Neural crest cell (in vitro differentiated cells): ENCODE measurements at places on chromosomes 4 and X.

- no peak for DNase-seq
Observed at GRCh38 chr4:88531549-88531948, 8.0 kb upstream of the PYURF start.

GRCh38 chrX:139890991-139891700 is 41.7 kb downstream of the ATP11C start:
- DNase-seq = no peak

DNA sequence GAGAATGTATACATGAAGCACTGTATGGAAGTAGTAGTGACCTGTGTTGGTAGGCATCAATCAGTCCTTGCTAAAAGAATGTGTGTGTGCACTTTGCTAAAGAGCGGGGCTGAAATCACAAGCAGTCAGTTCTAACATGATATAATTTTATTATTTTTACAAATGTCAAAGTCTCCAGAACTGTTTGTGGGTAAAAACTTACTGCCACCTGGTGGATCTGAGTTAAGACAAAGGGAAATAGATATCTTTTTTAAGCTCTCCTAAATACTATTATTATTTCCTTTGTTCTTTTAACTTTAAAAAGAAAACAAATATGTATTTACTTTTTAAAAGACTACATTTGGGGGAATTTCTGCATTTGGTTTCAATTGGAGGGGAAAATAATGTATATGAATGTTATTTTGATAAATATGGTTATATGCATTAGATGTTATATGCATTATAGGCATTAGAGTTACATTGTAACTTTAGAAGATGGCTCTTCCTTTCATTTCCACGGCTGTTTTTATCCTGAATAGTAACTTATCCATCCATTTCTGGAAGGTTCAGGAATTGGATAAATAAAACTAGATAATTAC is 7.8 kb upstream of the CLOCK start:
- DNase-seq = no peak

DNA sequence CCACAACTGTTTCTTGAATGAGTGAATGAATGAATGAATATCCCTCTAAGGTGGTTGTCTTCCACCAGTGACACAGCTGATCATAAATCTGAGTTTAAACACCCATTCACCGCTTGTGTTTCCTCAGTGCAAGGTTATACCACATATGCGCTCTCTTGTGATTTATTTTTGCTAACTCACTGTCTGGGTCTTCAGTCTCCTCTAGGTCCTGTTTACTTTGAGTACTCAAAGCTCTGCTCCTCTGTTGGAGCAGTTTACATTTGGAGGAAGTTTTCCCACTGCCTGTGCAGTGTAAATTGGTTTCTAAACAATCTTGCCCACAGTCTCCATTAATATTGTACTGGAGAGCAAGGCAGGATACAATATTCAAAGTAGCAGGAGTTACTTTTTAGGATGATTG is 212.6 kb upstream of the JADE1 start:
- no peak for DNase-seq

GRCh38 chr4:102037566-102037965 is 247.0 kb downstream of the BANK1 start:
- no peak for DNase-seq

DNA sequence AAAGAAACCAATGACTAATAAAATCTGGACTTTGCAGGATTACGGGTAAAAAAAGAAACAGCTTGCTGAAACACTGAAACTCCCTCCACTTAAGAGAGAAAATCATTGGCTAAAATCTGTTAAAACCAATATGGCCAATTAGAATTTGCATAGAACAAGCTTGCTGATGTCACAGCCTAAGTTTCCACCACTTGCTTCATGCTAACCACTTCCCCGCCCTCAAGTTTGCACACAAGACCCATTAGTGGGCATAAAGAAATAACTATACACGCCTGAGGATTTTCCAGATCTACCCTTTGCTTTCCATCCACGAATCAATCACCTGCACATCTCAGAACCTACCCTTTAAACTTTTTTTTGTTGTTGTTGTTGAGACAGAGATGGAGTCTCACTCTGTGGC is 42.7 kb upstream of the PHEX start:
- DNase-seq = no peak

DNA sequence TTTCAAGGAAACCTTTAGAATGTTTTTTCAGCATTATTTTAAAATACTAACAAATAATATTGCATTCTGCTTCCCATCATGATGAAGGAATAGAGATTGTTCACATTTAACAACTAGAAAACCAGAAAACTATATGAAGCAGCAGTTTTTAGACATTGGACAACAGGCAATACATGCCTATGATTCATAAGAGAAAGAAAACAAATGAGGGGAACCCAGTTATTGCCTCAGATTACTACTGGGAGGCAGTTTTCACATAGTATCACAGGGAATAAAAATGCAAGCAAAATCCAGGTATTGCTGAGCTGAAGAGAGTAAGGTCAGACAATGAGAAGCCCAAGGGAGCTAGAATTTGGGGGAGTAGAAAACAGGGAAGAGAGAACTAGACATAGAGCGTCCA is 373.6 kb downstream of the MAPK10 start:
- DNase-seq = no peak

- DNase-seq = no peak
Observed at GRCh38 chr4:52576326-52576725, 82.8 kb downstream of the USP46 start.

DNA sequence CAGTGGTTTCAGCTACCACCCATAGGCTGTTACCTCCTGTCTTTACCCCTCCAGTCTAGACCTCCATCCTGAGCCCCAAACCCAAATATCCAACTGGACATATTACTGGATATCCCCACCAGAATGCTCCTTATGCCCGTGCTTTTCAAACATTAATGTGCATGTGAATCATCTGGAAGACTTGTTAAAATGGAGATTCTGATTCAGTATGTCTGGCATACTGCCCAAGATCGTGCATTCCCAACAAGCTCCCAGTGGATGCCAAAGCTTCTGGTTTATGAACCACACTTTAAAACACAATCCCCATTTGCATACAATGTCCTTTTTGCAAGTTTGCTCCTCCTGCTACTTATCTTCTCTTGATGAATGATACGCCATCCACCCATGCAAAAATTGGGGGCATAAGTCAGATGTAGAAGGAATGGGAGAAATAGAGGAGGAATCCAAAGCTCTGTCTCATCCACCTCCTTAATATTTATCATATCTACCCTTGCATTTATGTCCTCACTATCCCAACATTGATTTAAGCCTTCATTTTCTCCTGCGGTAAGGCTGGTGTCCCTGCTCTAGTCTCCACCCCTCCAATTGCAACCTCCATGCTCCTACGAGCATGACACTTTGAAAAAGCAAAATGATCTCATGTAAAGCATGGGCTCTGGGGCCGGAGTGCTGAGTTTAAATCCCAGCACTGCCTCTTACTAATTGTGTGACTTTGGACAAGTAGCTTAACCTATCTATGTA is 7.4 kb upstream of the PGRMC1 start:
- DNase-seq = no peak

DNA sequence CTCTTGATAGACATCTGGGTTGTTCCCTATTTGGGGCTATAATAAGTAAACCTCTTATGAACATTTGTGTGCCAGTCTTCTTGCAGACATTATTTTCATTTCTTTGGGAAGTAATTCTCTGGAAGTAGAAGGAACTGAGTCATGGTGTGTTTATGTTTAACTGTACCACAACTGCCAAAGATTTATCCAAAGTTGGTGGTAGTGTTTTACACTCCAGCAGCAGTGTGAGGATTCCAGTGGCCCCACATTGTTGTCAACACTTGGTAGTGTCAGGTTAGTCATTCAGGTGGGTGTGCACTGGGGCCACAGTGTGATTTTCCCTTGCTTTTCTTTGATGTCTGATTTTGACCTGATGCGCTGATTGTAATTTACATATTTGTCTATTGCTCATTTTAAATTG is 5.0 kb upstream of the UVSSA start:
- no peak for DNase-seq

GRCh38 chr4:30380404-30380998 is 339.7 kb upstream of the PCDH7 start:
- peak; percentile 48 for DNase-seq

DNA sequence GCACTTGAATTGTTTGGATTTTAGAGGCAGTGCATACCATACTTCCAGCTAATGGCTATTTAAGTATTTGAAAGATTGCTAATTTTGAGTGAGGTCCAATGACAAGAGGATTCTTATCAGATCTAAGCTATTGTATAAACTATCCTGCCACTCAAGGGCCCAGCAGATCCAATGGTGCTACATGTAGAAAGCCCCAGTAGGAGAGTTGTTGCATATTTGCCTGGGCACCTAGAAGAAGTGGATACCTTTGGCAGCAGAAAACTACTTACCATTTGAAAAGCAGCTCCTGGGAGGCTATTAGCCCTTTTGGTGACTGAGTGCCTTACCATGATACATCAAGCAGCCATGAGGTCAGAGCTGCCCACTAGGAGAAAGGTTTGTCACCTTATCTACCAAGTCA is 447.3 kb downstream of the C4orf33 start:
- DNase-seq = no peak

DNA sequence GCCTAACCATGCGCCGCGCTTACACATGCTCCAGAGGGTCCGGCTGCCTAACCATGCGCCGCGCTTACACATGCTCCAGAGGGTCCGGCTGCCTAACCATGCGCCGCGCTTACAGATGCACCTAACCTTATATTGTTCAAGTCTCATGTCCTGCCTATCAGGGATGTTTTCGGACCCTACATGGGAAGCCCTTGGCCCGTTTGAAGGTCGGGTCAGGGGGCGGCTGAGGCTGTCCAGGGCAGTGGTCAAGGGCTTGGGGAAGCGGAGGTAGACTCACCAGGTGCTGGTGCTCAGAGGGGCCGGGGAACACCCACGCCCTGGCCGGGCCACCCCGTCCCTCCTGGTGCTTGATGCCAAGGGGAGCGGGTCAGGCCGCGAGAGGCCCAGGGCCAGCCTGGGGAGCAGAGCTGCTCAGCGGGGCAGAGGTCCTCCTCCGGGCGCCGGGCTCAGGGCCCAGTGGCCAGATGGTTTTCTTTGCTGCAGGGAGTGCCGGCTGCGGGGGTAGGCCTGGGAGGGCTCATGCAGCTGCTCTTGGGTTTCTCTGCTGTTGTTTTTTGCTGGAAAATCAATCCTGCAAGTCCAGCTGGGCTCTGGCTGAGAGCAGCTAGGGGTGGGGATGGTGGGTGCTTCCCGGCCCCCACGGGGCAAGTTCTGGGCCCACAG is 35.4 kb upstream of the SPON2 start:
- DNase-seq = no peak

DNA sequence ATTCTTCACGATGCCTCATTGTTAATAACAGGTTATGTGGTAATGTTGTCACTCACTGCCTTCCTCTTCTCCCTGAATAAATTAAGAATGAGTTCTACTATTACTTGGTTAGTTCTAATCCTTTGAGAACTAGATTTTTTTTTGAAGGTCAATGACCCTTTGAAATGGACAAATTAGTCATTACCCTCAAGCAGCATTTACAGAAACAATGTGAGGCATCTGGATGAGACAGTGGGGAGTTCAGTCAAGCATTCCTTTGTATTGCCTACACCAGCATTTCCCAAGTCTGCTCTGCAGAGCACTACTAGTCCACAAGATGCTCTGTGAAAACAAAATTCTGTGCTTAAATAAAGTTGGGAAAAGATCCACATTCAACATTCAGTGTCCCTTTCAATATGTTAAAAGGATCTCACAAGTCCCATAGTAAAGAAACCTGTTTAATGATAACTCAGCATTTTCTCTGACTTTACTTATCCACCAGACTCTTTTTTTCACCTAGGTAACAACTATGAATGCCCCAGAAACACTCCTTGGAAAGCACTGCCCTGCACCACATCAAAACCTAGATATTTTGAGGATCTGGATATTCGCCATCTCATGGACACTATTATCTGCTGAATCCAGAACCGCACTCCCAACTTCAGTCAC is 60.6 kb downstream of the CHRDL1 start:
- DNase-seq = no peak

DNA sequence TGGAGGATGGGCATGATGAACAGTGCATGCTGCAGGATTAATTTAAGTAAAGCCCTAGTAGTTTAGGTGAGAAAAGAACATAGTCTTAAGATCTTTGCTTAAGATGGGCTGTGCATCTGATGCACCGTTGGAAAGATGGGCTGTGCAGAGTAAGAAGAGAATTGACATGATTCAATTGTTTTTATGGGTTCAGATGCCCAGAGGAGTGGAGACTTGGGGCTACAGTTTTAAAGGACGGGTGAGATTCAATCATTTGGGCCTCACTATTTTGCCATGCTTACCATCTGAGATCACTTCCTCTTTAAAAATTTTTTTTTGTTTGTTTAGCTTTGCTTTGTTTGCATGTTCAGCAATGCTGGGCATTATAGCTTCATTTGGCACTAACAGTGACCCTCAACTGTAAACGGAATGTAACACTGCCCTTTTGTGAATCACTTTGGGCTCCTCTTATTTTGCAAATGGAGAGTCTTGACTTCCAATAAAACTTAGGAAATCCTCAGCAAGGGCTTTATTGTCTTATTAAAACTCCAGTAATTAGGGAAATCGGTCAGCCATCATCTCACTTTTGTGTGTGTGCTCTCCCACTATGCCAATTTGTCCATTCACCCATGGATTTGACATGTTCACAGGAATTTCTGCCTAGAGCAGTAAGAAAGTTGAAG is 216.1 kb upstream of the TLL1 start:
- no peak for DNase-seq

GRCh38 chr4:25178838-25179261 is 18.6 kb upstream of the SEPSECS start:
- no peak for DNase-seq

GRCh38 chrX:127963696-127964095 is 88.5 kb downstream of the ACTRT1 start:
- DNase-seq = no peak

DNA sequence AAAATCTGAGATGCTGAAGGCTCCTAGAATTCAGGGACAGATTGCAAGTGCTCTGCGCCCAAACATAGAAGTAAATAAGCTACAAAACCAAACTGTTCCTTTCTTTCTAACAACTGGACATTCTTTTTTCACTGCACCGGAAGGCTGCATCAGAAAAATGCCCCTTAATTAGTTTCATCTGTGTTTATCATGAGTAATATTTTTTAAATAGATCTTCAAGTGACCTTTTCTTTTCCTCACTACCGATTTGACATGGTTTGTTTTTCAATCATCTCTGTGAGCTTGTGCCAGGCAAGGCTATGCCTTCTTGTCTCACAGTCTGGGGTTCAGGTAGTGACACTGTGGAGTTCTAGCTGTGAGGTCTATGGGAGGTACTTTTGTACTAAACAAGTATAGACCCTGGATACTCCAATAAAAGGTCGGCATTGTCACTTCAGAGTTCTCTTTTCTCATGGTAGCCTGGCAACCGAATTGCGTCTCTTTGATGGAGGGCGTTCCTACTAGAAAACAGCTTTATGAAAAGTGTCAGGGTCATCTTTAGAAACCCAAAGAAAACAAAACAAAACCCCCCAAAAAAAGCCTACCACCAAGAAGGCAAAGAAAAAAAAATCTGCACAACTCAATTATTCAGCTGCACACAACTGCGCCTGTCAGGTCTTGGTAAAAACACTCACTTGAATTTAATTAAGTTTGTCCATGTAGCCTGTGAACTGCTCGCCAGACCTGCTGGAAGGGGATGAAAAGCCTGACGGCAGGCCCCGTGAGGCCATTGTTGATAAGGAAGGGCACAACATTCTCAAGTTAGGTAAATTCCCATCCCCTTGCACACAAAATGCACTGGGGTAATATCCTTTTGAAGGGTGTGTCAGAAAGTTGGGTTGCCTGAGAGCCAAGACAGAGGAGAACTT is 22.8 kb upstream of the ADAMTS3 start:
- peak; percentile 17 for DNase-seq

GRCh38 chr4:52093466-52093865 is 42.4 kb downstream of the SPATA18 start:
- DNase-seq = no peak

GRCh38 chr4:44720371-44720770 is 6.0 kb downstream of the GNPDA2 start:
- DNase-seq = no peak
